ENCODE measurements at places on chromosomes 5 and 9.

DNA sequence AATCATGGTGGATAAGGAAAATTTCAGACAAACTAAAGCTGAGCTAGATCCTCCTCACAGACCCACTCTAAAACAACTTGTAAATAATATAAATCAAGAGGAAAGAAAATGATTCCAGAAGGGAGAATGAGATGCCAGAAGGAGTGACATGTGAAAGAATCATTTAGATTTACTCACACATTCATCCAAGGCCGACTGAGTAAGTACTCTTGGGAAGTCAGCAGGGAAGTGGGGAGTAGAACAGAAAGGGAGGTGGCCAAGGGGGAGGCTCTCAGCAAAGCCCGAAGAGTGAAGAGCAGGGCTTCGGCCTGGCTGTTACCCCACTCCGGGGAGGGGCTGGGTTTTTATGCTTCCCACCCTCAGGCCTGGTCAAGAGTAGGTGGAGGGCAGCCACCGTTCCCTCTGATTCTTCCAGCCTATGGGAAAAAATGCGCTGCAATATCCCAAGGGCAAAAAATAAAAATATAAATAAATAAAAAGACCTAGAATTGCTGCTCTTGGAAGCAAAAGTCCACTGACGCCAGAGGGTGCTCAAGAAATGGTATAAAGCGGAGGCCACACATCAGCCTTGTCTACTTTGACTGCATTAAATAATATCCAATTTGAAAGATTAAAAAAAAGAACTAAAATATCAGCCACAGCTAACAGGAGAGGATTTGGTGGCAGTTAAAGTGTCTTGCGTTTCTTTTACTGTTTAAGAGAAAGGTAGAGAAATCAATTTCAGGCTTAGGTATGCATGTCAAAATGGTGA lies 110.2 kb upstream of the COL5A1 start:
- DNase-seq: no peak

- DNase-seq: no peak
Observed at GRCh38 chr9:134455537-134455933, 129.3 kb downstream of the RXRA start.

DNA sequence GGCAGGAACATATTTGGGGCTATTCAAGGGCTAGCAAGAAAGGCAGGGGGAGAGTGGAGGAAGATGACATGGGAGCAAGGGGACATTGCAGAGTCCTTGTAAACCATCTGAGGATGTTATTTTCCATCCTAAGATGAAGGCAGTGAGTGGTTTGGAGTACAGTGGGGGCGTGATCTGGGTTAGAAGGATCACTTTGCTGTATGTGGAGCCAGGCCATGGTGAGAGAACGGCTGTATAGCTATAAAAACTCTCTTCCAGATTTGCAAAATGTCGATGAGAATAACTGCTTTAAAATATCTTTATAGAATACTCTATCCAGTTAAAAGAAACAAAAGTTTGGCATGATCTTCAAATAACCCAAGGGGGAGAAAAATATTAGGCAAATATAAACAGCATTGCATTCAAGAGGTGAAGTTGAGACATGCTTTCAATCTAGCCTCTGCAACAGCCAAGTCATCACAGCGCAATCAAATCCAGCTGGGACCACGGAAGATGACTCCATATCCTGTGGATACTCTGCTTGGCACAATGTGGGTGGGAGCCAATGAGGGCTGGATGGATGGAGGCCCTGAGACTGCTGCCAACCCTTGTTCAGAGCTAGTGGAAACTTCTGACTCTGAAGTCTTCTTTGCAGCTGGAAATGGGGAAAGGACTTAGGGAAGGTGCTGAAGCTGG lies 111.5 kb upstream of the BASP1 start:
- DNase-seq: no peak

GRCh38 chr5:120518581-120518980 lies 54.5 kb downstream of the PRR16 start:
- no peak for DNase-seq

- DNase-seq: no peak
Observed at GRCh38 chr5:10503997-10504793, 59.7 kb upstream of the ANKRD33B start.

- DNase-seq: no peak
Observed at GRCh38 chr5:108257996-108258395, 123.9 kb downstream of the FBXL17 start.

DNA sequence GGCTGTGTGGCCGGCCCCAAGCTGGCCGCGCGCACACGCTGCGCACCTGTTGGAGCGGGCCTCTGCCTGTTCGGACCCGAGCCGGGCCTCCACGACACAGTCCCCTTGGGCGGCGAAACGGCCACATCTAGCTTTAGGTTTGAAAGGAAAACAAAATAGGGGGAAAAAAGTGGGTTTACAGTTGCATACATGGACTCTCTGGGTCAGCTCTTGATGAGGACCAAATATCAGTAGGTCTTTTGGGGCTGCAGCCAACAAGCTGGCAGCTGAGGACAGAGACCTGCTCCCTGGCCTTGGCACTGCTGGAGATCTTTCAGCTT lies 20.7 kb downstream of the IGIP start:
- no peak for DNase-seq

DNA sequence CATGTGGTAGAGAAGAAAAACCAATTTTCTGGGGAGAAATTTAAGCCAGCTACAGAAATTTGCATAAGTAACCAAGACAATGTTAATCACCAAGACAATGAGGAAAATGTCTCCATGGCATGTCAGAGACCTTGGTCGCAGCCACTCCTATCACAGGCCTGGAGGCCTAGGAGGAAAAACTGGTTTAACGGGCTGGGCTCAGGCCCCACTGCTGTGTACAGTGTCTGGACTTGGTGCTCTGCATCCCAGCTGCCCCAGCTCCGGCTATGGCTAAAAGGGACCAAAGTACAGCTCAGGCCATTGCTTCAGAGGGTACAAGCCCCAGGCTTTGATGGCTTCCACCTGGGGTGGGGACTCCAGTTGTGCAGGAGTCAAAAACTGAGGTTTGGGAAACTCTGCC lies 1075.1 kb upstream of the CDH18 start:
- no peak for DNase-seq

GRCh38 chr9:113956901-113957300 lies 80.8 kb downstream of the ZNF618 start:
- no peak for DNase-seq

- DNase-seq: no peak
Observed at GRCh38 chr5:71587766-71588532, 809 bp downstream of the MCCC2 start.

- no peak for DNase-seq
Observed at GRCh38 chr9:89662718-89663613, 58.2 kb downstream of the GADD45G start.

- DNase-seq: no peak
Observed at GRCh38 chr9:15353892-15354291, 46.9 kb upstream of the TTC39B start.

DNA sequence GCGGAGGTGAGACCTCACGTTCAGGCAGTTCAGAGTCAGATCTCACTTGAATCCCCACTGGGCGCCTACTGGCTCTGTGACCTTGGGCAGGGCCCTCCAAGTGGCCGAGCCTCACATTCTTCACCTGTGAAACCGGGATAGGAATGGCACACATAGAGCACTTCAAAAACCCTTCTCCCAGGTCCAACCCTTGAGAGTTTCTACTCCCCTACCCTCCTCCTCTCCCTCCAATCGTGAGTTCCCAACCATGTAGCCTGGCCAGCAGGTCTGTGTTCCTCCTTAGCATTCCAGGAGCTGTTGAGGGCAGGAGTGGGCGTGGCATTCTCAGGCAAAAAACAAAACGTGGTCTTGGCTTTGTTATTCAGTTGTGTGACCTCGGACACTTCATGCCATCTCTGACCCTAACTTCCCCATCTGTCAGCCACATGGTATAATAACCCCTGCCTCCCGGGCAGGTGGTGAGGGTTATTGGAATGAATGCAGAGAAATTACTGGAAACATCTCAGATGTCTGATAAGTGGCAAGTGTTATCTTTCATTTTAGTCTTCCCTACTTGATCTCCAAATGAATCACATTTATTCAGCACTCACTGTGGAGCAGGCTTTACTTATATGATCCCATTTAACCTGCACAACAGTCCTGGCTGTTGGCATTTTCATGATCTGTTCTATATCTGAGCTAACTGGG lies 112.8 kb upstream of the BOD1 start:
- no peak for DNase-seq

DNA sequence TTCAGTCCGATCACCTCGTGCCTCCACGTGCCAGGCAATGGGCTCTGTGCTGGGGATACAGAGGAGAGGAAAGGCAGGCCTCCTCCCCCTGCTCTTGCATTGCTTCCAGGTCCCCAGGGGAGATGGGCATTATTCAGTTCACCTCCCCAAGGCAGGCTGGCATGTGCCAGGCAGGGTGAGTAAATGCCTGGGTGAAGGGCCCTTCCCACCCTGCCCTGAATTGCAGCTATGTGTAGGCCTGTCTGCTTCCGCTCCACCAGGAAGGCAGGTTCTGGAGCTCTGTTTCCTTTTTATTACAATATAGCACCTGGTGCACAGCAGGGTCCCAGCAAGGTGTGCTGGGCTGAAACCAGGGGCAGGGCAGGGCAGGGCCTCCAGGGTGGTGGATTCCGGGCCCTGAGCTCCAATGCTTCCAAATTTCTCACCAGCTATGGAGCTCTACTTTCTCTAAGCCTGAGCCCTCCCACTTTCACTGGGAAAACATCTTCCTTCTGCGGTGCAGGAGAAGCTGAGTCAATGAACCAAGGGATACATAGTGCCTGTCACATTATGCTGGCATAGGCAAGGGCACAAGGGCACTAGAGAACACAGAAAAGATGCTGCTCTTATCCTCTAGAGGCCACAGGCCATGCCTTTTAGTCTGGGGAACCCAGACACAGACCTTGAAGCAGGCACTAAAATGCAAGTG lies 42.0 kb downstream of the SHB start:
- DNase-seq: no peak

GRCh38 chr9:95627802-95628201 lies 111.0 kb upstream of the PTCH1 start:
- DNase-seq: no peak

GRCh38 chr5:75200776-75201175 lies 35.9 kb downstream of the ANKRD31 start:
- no peak for DNase-seq

GRCh38 chr5:167051402-167051768 lies 1240.1 kb upstream of the WWC1 start:
- DNase-seq: no peak

- peak; percentile 11 for DNase-seq
Observed at GRCh38 chr9:96150324-96151227, 151.4 kb downstream of the HSD17B3 start.

GRCh38 chr5:105752801-105753200 lies 1917.9 kb downstream of the EFNA5 start:
- DNase-seq: no peak

GRCh38 chr5:135662683-135663082 lies 83.9 kb upstream of the CXCL14 start:
- no peak for DNase-seq

DNA sequence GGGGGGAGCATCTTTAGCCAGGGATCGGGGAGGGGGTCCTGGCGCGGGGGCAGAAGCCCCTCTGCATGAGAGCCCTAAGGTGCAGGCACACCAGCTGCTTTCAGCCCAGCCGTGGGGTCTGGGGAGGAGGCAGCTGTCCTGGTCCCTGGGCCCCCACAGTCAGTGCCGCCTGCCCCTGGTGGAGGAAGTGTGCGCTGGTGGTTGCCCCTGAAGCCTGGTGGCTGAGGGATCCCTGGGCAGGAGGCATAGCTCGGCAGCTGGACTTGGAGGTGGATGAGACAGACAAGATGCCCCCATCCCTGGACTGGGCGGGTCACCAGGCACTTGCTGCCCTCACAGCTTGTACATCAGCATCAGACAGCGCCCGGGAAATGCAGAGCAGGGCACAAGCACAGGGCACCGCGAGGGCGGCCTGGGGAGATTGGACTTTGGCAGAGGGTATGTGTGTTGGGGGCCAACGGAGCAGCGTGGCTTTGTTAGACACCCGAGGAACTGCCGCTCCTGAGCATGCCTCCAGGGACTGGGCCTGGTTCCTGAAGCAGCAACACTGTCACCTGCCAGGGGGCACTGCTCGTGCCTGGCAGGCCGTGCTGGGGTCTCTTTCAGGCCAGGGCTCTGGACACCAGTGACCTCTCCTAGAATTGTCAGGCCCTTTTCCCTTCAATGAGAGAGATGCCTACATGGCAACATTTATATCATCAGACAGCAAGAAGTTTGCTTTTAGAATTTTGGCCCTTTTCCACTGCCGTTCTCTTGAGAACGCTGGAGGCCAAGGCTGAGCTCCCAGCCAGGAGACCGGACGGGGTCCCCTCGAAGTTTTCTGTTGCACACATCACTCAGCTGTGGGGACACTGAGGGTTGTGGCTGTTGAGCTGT lies 41.9 kb upstream of the CTSL start:
- no peak for DNase-seq

GRCh38 chr9:121503444-121503843 lies 3.8 kb upstream of the GGTA1 start:
- DNase-seq: no peak

DNA sequence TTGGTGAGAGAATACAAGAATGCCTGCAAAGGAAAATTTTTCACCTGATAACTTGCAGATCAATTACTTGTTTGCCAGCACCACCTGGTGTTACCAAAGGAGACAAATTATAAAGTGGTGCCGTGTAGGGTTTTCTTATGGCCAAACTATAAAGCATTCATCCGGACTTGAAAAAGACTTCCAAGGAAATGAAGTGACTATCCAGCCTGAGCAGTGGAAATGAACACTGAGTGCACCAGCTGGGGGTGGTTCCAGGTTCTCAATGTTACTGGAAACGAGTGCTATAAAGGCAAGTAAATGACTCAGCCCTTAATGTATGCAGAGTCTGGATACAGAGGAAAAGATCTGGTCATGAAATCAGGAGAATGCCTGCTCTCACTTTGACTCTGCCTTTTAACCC lies 113.1 kb downstream of the DNAH5 start:
- no peak for DNase-seq

GRCh38 chr9:6212722-6213375 lies 2.8 kb upstream of the IL33 start:
- DNase-seq: no peak

DNA sequence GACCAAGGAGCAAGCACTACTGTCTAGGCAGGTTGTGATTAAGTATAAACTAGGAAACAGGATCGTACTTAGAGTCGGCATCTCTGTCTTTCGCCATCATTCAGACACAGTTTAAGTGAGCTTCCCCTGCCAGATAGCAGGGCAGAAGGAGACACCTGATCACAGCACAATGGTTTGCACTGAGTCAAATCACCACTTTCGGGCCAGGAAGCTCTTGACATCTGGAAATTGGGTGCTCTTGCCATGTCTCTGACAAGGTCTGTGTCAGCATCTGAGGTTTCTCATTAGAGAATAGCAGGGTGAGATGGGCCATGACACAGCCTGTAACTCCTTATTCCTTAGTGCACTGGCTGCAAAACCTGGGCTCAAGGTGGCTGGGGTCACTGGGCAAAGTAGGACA lies 8.3 kb downstream of the ADRB2 start:
- no peak for DNase-seq

GRCh38 chr9:8733131-8733954 lies 933.8 kb upstream of the DMAC1 start:
- no peak for DNase-seq

Data from stimulated activated CD8-positive, alpha-beta memory T cell treated with anti-CD3 and anti-CD28 coated beads, Interleukin-4, amount 100 ng/mL, for 4 hours (primary cell).